SJSA1 (cell line): ENCODE measurements at places on chromosomes 16 and 17.
A peak's percentile ranks its signal among the peaks of the same experiment; 100 is the strongest.

DNA sequence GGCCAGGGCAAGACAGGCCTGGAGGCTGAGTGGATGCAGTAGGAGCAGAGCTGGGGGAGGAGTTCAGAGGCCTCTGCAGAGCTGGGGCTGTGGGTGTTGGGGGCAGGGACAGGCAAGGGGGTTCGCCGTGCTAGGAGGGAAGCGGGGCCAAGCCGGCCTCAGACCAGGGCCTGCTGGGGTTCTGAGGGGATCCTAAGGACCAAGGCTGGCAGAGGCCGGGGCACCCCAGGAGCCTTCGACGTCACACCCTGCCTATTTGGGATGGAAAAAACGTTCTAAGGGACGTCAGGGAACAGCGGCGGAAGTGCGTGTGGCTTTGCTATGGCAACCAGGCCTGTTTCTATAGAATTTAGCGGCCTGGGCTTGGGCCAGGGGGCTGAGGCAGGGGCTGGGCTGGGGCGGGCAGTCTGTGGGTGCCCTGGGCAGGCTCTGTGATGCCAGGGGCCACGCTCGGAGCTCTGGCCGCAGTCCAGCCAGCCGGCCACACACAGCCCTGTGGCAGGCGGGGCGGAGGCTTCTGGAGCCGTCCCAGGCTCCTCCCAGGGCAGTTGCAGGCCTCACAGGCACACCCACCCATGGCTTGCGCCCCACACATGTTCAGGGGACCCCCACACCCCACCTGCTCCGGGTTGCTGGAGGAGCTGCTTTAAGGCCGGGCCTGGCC, 3.7 kb downstream of the TRAF7 start:
- DNase-seq = no peak

DNA sequence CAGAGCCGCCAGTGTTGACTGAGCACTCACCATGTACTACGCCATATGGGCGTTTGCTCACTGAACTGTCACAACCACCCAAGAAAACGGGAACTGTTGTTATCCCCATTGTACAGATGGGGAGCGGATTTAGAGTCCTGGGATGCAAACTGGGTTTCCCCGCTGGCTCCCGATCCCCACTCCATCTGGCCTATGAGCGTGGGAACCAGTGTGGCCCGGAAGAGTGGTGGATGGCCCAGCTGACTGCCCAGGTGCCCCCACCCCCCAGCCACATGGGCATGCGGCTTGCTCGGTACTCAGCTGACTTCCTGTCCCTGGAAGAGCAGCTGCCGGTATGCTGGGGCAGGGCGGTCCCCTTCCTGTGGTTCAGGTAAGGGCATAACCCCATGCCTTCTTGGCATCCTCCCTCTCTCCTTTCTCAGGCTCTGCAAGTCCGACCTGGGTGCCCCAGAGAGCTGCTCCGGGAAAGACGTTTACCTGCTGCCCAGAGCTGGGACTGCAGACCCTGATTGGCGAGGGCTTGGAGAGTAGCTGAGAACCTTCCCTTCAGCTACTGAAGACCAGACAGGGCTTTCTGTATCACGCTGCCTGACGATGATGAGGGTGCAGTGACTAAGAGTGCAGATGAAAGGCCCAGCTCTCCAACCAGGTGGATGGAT, 16.2 kb downstream of the SOCS3 start:
- DNase-seq = no peak

DNA sequence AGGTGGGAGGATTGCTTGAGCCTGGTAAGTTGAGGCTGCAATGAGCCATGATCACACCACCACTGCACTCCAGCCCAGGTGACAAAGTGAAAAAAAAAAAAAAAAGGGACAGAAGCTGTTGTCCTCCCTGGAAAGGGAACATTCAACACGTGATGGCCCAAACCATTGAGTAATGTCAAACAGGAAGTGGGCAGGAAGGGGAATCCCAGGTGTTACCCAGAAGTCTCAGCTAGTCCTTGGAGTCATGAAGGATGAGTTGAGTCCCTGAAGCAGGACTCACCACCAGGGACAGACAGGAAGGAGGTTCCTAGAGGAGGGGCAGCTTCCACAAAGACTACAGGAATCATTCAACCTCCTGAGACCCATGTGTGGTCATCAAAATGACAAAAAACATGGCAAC, 19.8 kb upstream of the CMIP start:
- no peak for DNase-seq

GRCh38 chr17:60244656-60245055, 94.9 kb downstream of the CA4 start:
- no peak for DNase-seq

GRCh38 chr16:67173808-67174705, 3.7 kb downstream of the NOL3 start:
- peak; percentile 88 for DNase-seq

DNA sequence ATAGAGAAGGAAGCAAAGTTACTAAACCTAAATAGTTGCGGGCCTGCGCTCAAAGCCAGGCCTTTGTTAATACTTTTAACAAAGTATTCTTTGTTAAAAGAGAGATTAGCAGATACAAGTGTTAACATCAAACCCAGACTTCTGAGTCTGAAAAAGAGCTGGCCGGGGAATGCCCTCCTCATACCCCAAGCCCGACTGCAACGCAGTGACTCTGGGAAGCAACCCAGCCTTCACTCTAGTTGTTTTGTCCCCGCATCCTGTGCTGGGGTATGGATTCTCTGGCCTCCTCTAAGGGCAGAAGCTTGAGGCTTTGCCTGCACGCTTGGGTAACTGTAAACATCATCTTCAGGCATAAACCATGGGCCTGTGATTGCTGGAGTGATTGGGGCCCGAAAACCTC, 48.3 kb downstream of the ADCY7 start:
- DNase-seq = no peak

- DNase-seq = no peak
Observed at GRCh38 chr17:35560703-35561102, at the start of gene SLFN14. Gene SLFN14 (minus strand): TSS chr17:35560819. CDS start chr17:35558062, 2,757 bp downstream.

DNA sequence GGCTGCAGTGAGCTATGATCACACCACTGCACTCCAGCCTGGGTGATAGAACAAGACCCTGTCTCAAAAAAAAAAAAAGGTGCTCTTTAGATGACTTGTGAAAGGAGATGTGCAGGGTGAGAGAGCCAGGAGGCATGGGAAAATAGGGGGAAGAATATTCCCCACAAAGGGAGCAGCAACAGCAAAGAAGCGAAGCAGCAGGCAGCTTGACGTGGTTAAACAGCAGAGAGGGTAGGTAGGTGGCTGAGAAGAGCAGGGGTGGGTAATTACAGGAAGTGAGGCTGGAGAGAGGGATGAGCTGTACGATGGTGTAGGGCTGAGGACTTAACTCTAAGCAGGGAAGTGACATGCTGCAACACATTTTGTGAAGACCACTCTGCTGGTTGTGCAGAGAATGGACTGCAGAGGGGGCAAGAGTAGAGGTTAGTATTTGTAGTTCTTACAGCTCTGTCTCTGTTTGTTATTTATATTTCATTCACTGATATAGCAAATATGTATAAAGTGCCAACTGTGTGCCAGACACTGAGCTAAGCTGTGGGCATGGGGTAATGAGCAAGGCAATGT, 1.6 kb downstream of the HEATR3 start:
- DNase-seq = no peak

- no peak for DNase-seq
Observed at GRCh38 chr16:75679366-75679765, 2.6 kb upstream of the CPHXL2 start.

GRCh38 chr16:85486256-85486915, 126.7 kb upstream of the GSE1 start:
- DNase-seq = no peak

DNA sequence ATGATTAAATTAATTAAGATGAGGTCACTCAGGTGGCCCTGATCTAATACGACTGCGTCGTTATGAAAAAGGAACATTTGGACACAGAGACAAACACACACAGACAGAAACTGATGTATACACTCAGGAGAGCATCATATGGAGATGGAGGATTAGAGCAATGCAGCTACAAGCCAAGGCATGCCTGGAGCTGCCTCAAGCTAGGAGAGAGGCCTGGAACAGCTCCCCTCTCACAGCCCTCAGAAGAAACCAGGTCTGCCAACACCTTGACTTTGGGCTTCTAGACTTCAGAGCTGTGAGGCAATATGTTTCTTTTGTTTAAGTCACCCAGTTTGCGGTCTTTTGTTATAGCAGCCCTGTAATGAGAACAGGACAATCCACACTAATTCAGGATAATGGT, 318.9 kb downstream of the HS3ST3B1 start:
- no peak for DNase-seq

- no peak for DNase-seq
Observed at GRCh38 chr16:89200124-89200849, at the start of gene SLC22A31. Gene SLC22A31 (minus strand): TSS chr16:89200537. CDS start chr16:89200501, 36 bp downstream.

DNA sequence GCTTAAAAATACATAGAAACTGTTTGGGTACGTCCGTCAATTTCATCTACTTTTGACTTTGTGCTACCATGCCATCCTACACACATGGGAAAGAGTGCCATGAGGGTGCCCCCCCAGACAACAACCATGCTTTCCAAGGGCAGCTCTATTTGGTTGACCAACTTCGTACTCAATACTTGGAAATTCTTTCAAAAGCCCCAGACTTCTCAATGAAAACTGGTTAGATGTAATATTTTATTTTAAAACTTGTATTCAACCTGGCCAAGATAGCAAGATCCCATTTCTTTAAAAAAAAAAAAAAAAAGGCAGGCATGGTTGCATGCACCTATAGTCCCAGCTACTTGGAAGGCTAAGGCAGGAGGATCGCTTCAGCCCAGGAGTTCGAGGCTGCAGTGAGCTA, 98.4 kb downstream of the PARN start:
- DNase-seq = no peak

- DNase-seq = no peak
Observed at GRCh38 chr16:55906123-55906522, 30.9 kb upstream of the CES5A start.

GRCh38 chr17:18159551-18160120, 24.0 kb upstream of the ALKBH5 start:
- no peak for DNase-seq

- DNase-seq = no peak
Observed at GRCh38 chr16:4515611-4516233, 22.9 kb downstream of the CDIP1 start.

DNA sequence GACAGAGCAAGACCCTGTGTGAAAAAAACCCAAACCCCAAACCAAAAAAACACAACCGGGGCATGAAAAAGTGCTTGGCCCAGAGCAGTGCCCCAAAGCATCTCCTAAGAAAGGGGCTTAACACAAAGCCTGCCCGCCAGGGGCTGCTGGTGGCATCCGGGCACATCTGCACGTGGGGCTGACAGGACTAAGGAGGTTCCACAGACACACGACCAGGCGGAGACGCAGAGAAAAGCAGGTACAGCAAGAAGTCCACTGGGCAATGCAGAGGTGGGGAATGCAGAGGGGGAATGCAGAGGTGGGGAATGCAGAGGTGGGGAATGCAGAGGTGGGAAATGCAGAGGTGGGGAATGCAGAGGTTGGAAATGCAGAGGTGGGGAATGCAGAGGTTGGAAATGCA, 109.2 kb downstream of the ZNF778 start:
- DNase-seq = no peak

DNA sequence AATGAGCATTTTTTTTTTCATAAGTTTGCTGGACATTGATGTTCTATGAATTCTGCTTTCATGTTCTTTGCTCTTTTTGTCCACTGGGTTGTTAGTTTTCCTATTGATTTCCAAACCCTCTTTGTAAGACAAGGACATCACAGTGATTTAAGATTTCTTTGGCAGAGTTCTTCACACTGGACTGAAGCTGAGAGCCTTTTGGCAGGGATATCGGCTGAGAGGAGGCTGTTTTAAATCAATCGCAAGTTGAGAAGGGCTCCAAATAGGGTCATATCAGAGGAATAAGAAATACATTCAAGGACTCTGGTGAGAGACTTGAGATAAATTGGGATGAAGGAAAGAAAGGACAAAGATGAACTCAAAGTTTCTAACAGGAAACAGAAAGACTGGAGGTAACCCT, 165.8 kb upstream of the AXIN2 start:
- no peak for DNase-seq

DNA sequence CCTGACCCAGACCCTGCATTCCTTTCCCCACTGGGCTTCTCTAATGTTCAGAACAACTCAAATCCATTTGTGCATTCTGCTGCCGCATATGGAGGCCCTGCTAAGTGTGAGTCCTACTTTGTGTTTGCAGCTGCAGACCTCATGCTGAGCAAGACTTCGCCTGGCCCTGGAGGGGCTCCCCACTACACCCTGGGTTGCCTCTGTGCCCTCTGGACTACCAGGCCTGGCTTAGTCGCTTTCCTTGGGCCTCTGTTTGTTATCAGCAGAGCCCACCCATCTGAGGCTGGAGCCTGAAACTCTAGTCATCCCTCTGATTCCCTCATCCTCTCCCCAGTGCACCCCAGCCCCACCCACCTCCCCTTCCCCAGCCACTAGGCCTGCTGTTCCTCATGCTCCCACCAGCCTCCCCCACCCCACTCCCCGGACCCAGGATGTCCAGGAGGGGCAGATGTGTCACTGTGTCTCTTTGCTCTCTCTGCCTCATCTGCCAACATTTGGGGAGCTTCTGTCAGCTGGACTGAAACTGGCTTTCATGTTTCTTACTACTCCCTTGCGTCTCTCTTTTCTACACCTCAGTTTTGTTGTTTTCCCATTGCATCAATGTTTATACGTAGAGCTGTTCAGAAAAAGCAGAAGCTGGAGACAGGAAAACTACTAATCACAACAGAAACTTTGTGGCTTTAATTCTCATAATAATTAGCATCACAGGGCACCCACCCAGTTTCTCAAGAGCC, 17.9 kb upstream of the CD300E start:
- DNase-seq = no peak

- no peak for DNase-seq
Observed at GRCh38 chr16:9499941-9500593, 408.6 kb downstream of the HAPSTR1 start.

DNA sequence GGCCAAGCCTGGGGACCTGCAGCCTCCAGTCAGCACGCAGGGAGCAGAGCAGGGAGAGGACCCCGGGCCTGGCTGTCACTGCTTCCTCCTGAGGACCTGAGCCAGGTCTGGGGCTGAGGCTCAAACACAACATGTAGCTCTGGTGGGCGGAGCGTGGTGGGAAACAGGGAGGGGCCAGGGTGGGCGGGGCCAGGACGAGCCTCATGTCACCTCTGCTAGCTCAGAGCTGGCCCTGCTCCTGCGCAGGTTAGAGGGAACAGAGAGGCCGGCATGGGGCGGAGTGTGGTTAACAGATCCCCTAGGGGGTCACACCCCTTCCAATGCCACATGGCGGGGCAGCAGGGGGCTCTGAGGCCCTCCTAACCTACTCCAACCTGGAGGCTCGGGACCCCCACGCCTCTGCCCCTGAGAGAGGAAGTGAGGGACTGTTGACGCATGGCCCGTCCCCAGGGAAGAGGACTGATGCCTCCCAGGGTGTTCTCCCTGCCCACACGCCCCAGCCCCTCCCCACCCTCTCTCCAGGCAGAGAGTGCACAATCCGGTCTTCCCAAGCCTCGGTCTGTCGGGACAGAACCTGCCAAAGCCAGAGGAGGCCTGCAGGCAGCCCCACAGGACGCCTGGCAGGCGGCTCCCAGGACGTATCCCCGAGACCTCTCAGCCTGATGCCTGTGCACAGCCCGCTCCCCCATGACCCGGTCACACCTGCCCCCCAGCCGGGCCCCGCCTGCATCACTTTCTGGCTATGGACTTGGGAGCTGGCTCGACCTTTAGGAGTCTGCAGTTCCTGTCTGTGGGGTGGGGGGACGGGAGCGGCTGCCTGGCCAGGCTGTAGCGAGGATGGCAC, 15.2 kb downstream of the PIEZO1 start:
- peak; percentile 90 for DNase-seq

GRCh38 chr17:57092171-57092570, 7.1 kb downstream of the AKAP1 start:
- no peak for DNase-seq

GRCh38 chr16:77404775-77405174, 30.1 kb downstream of the ADAMTS18 start:
- DNase-seq = no peak

- no peak for DNase-seq
Observed at GRCh38 chr17:4214157-4214556, 49.6 kb downstream of the ANKFY1 start.
